Cortex of kidney (tissue), 1 donor: ENCODE measurements at places on chromosomes 7 and 10.

DNA sequence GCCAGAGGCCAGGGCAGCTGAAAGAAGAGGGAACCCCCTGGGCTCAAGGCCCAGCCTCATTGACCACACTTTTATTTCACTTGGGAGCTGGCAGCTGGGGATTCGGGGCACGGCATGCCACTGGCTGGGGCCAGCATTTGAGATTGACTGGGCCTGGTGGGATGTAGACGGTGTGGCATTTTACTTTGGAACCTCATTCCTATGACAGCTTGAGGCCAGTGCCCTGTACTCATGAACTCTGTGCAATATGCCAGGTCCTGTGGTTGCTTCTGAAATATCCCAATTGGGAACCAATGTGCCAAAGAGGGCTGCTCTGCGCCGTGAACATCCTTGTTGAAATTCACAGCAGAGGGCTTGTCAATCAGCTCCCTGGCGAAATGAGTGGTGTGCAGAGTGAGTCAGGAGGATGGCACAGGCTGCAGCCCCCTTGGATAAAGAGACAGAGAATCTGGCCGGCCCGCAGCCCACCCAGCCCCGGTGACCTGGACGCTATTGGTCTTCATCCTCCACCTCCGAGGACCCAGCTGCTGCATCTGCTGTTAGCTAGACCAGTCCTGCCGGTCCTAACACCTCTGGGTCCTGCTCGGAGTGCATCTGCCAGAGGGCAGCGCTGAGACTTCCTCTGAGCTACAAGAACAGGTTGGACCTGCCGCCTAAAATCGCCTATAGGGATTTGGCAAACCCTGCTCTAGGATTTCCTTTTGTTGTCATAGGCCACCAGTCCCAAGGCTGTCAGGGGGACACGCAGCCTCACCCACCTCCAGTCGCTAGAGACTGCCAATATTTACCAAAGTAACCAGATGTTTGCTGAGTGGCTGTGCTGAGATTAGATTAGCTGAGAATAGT lies 58.0 kb downstream of the PRKAG2 start:
- no peak for DNase-seq

- DNase-seq, result no peak
Measured at GRCh38 chr7:42338231-42338915, 101.4 kb upstream of the GLI3 start.

DNA sequence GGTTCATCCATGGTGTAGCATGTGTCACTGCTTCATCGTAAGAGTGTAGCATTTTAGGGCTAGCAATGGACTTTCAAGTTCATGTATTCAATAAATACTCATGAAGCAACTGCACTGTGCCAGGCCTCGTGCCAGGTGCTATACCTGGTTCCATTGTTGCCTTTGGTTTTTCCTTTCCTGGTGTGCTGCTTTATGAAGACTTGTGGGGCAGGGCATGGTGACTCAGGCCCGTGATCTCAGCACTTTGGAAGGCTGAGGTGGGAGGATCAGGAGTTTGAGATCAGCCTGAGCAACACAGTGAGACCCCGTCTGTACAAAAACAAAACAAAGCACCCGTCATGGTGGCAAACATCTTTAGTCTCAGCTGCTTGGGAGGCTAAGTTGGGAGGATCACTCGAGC lies 2.2 kb upstream of the CPA4 start:
- no peak for DNase-seq

- no peak for DNase-seq
Measured at GRCh38 chr7:16916105-16916639, 34.4 kb upstream of the AGR3 start.

DNA sequence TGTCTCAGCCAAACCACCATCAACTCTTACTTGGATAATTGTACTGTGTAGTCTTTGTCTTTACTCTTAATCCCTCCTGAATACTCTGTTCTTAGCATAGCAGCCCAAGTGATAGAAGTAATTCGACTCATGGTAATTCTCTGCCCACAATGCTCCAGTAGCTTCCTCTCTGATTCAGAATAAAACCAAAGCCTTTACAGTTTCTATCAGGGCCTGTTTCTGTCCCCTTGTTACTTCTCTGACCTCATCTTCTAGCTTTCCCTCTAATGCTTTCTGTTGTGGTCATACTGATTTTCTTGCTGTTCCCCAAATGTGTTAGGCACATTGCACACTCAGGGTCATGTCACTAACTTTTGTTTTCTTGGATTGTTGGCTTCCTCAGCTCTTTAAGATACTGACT lies 8.0 kb downstream of the ZNF518A start:
- DNase-seq, result no peak

DNA sequence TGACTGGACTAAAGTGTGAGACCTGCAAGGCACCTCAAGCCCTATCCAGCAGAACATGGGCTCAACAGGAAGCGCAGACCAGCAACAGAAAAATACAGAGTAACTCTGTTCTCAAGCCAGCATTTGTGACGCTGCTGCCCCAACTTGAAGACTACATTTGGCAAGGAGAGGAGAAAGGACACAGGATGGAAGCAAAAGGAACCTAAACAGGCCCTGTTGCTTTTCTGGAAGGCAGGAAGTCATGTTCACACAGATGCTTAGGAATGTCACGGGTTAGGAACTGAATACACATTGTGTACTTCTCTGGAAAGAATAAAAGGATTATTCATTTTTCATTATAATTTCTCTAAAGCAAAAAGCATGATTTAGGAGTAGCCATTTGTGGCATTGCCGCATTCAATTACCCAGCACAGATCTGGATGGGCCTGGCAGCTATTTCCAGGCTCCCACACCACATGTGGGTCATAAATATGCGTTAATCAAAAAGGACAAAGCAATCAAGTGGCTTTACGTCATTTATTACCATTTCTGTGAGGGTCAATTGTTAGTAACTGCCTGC lies 19.8 kb upstream of the TOMM7 start:
- DNase-seq, result no peak

GRCh38 chr10:51063659-51064535 lies 10.4 kb upstream of the PRKG1 start:
- DNase-seq, result no peak
